ENCODE measurements at places on chromosomes 16 and 17. TPM values are rescaled to one million over a fixed set of nuclear protein-coding genes. Genes with fewer than 3 reads are reported as not detected.

GRCh38 chr17:36657763-36658490 lies 56.5 kb downstream of the MRM1 start:
- H3K36me3 ChIP-seq, result no peaks in the 10 kb centered on the region
- no peak for DNase-seq
- H3K27ac ChIP-seq, result no peak overlapping the region
- H3K27me3 ChIP-seq, result peaks cover 32% of the 10 kb centered on the region
- H3K4me1 ChIP-seq, result peaks cover 3% of the 10 kb centered on the region
- H3K4me3 ChIP-seq, result peak overlapping the region; percentile 49

DNA sequence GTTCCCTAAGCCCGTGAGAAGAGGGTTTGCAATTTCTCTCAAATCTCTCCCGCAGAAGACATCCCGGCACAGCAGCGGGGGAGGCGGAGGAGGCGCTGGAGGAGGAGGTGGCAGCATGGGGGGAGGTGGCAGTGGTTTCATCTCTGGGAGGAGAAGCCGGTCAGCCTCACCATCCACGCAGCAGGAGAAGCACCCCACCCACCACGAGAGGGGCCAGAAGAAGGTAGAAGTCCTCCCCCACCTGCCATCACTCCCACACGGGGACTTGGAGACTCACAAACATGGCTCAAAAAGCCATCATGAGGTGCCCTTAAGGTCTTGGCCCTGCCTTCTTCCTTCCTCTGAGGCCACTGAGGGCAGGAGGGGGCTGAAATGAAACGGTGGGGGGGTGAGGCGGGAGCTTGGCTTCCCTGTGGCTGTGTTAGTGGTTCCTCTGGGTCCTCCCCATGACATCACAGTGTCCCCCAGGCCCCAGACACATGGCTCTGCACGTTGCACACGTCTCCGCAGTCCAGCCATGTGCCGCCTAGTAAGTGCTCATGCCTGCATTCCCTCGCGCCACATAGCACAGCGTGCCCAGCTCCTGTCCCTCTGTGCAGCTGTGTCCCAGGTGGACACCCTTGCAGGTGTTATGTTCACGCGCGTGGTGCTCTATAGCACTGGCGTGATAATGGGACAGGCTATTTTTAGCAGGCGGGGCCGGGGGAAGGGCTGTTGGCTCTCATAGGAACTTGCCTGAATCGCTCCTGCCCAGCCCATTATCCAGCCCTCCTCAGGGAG lies 6.9 kb downstream of the MLLT6 start:
- H3K4me3 ChIP-seq, result no peak overlapping the region
- peaks cover 3% of the 10 kb centered on the region for H3K36me3 ChIP-seq
- no peaks in the 10 kb centered on the region for H3K4me1 ChIP-seq
- no peak for DNase-seq
- no peak overlapping the region for H3K27ac ChIP-seq

Gene MYH11
- total RNA-seq, result 1.7 TPM

DNA sequence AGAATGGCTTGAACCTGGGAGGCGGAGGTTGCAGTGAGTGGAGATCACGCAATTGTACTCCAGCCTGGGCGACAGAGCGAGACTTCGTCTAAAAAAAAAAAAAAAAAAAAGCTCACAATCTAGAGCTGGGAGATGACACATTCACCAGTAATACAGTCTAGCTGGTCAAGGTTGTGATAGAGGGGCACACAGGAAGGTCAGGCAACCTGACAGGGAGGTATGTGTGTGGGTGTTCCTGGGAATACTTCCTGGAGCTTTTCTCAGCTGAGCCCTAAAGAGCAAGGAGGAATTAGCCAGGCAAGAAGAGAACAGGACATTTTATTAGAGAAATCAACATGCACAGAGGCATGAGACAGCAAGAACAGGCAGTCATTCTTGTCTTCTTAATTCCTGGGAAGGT lies 216.7 kb downstream of the SHISA9 start:
- H3K4me1 ChIP-seq, result no peaks in the 10 kb centered on the region
- DNase-seq, result no peak
- H3K36me3 ChIP-seq, result no peaks in the 10 kb centered on the region
- H3K27ac ChIP-seq, result no peak overlapping the region
- H3K27me3 ChIP-seq, result no peaks in the 10 kb centered on the region
- no peak overlapping the region for H3K4me3 ChIP-seq

GRCh38 chr16:1051446-1051845 lies 21.1 kb upstream of the SSTR5 start:
- H3K27me3 ChIP-seq, result peaks cover 6% of the 10 kb centered on the region
- no peaks in the 10 kb centered on the region for H3K36me3 ChIP-seq
- no peak overlapping the region for H3K27ac ChIP-seq

DNA sequence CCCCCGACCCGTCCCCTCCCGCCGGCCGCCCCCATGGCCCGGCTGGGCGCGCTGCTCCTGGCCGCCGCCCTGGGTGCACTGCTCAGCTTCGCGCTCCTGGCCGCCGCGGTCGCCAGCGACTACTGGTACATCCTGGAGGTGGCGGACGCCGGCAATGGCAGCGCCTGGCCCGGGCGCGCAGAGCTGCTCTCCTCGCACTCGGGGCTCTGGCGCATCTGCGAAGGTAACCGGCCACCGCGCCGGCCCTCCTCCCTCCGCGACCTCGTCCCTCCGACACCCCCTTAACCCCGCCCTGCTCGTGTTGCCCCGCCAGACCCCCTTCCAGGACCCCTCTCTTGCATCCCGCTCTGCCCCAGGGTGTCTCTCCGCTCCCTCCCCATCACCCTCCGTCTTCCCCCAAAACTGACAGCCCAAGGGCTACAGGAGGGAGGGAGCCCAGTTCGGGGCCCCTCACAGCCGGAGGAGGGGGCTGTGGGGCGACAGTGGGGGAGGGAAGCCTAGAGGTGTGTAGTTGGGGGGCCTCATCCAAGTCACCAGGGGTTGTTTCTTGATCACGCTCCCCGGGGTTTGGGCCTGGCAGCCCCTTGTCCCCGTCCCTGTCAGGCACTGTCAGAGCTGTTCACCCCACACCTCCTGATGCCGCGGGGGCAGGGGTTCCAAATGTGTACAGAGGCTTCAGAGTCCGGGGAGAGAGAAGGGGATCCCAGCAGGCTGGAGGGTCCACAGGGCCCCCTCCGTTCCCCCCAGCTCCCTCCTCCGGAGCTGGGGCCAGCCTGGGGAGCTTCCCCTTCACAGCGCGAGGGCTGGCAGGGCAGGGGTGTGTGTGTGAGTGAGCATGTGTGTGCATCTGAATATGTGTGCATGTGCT lies 794 bp downstream of the TMEM235 start:
- H3K27ac ChIP-seq, result no peak overlapping the region
- no peaks in the 10 kb centered on the region for H3K4me1 ChIP-seq
- no peak overlapping the region for H3K4me3 ChIP-seq
- no peak for DNase-seq

- peak overlapping the region; percentile 50 for H3K4me3 ChIP-seq
- no peaks in the 10 kb centered on the region for H3K27me3 ChIP-seq
- peak overlapping the region; percentile 69 for H3K27ac ChIP-seq
These were observed 2.3 kb upstream of the BORCS6 start for GRCh38 chr17:8192070-8192815.

GRCh38 chr17:16135461-16135860 lies 79.9 kb downstream of the NCOR1 start:
- H3K4me3 ChIP-seq, result no peak overlapping the region
- H3K36me3 ChIP-seq, result peaks cover 36% of the 10 kb centered on the region
- H3K27me3 ChIP-seq, result no peaks in the 10 kb centered on the region
- peak; percentile 15 for DNase-seq

- H3K27me3 ChIP-seq, result no peaks in the 10 kb centered on the region
- no peak overlapping the region for H3K4me3 ChIP-seq
- H3K36me3 ChIP-seq, result no peaks in the 10 kb centered on the region
- no peak overlapping the region for H3K27ac ChIP-seq
- no peak for DNase-seq
These were observed 20.4 kb downstream of the RBFOX3 start for GRCh38 chr17:79590523-79590860.
